CD4-positive, alpha-beta T cell treated with Interleukin-12 subunit alpha and Interleukin-12 subunit beta, for 1 hour (primary cell): ENCODE measurements at places on chromosomes 5 and 9.

- no peak for DNase-seq
Measured at GRCh38 chr5:98268162-98268860, 505.2 kb upstream of the RGMB start.

GRCh38 chr5:179914032-179914755 lies 6.5 kb upstream of the TBC1D9B start:
- peak; percentile 14 for DNase-seq

- DNase-seq = no peak
Measured at GRCh38 chr9:115022760-115023434, 92.5 kb upstream of the TNFSF8 start.

- DNase-seq = no peak
Measured at GRCh38 chr5:102922111-102922720, 167.1 kb downstream of the PAM start.

GRCh38 chr5:32713361-32713769 lies 2.2 kb downstream of the NPR3 start:
- DNase-seq = no peak

- DNase-seq = no peak
Measured at GRCh38 chr9:138069731-138070456, 192.3 kb downstream of the CACNA1B start.

DNA sequence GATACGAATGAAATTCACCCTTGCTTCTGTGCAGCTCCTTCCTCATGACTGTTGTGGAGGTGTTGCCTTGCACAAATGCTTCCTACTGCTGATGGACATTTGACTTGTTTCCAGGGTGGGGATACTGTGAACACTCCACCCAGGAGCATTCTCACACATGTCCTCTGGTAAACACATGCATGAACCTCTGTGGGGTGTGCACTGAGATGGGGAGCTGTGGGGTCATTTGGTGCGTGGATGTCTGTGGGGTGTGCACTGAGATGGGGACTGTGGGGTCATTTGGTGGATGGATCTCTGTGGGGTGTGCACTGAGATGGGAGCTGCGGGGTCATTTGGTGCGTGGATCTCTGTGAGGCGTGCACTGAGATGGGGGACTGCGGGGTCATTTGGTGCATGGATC lies 72.9 kb upstream of the IRX4 start:
- no peak for DNase-seq

DNA sequence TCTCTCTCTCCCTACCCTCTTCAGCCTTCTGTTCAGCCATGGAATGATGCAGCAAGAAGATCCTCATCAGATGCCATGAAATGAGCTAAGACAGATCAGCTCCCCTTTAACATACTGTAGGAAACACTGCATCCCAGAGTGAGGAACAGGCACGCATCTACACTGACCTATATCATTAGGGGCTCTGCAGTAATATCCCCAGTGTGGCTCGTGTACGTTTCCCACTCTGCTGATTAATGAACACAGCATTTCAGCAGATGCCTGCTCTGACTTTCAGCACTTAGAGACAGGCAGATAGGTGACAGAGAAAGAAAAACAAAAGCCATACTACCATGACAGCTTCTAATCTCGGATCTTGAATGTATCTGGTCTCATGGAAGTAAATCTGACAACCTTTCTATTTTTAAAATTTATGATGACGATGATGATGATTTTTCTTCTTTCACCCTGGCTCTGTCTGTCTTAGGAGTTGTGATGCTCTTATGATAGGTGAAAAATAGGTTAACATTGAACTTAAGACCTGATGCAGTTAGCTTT lies 750.3 kb downstream of the CDH12 start:
- DNase-seq = no peak

DNA sequence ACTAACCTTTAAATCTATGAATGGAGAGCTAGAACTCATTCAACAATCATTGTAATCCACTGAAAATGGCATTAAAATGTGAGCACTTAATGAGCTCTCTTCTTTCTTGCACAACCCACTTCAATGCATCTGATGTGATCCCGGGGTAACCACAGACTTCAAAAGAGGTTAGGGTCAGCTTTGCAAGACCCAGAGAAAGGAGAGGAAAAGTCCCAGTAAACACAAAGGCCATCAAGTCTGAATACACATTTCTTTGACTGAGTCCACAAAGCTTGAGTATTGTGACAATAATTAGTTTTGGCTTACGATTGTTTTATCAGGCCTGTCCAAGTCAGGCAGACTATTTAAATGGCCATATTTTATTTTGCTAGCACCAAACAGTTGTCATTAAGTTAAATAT lies 148.8 kb upstream of the ZNF608 start:
- no peak for DNase-seq

DNA sequence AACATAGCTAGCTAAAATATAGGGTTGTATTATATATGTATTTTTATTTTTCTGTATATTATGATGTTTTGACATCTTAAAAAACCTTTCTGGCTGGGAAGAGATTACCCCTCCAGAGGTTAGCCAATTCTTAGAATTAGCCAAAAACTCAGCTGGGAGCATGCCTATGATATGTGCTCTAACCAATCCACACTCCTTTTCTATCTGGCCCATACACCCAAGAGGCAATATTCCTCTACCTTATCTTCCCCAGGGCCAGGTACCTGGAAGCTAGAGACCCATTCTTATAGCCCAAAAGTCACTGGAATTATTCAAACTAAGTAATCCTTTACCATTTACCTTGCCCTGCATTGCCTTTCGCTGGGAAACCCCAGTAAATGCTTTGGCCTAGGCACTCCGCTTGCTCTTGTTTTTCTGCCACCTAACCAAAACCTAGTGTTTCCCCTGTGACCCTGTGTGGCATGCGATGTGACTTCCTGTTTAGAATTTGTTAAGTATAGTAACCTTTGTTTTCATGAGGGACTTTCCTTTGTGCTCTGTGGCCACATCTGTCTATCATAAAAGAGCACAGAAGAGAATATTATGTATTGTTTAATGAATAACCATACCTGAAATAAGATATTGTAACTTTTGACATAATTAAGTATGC lies 37.4 kb downstream of the CSNK1G3 start:
- DNase-seq = peak; percentile 85

DNA sequence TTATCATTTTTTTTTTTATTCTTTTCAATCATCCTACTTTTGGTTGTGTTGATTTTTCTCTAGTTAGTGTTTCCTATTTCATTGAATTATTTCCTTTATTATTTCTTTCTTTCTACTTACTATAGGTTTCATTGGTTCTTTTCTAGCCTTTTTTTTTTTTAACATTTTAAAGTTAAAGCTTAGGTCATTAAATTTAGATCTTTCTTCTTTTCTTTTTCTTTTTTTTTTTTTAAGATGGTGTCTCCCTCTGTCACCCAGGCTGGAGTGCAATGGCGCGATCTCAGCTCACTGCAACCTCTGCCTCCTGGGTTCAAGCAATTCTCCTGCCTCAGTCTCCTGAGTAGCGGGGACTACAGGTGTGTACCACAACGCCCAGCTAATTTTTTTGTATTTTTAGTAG lies 43.0 kb upstream of the PPP2CA start:
- no peak for DNase-seq

DNA sequence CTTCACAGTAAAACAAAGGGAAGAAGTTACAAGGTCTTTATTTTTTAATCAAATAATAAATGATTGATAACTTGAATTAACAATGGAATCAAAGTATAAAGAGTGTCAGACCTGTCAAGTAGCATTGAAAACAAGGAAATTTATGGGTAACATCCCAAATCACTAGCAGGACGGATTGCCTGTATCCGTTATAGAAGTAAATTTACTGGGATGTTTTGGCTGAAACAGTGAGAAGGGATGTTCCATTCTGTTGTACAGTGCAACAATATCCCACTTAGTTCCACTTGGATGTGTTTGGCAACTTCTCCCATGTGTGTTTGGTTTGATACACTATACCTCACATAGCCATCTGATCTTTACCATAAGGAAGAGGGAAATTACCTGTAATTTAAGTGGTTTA lies 421.0 kb upstream of the CHD1 start:
- no peak for DNase-seq
